ENCODE measurements at places on chromosomes 5 and 9.
A peak's percentile ranks its signal among the peaks of the same experiment; 100 is the strongest.

- DNase-seq = no peak
These were observed 162.1 kb downstream of the CWC27 start for GRCh38 chr5:64930672-64931318.

DNA sequence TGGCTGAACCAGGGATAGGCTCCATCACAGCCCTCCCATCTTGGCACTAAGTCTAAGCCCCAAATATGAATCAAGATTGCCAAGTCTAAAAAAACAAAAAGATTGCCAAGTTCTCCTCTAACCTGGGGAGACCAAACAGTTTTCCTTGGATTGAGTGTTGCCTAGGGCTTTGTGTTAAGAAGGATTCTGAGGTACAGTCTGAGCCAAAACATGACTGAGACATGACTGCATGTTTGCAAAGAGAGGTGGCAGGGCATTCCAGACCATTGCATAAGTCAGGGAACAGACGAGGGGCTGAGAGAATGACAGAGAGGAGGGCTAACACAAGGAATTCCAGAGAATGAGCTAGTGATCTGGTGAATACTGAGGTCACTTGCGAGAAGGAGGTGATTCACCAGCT lies 11.4 kb downstream of the LAMC3 start:
- DNase-seq = no peak

DNA sequence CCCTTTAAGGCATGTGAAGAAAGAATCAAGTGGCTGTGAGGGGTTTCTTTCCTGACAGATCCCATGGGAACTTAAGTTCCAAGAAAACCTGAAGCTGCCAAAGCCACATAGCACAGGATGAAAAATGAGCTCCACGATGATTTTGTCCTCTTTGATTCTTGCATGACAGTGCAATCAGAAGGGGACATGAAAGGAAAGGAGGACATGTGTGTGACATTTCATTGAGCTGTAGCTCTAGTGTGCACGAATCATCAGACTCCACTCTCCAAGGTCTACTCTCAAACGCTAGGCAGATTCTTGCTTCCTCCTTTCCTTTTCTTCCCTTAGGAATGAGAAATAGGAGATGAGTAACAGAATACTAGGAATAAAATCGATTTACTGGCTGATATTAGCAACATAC lies 142.0 kb downstream of the ZNF608 start:
- DNase-seq = no peak

GRCh38 chr5:72860499-72860898 lies 44.0 kb downstream of the TNPO1 start:
- no peak for DNase-seq

GRCh38 chr5:16615741-16616535 lies 859 bp downstream of the RETREG1 start:
- no peak for DNase-seq

GRCh38 chr5:88544136-88544645 lies 275.5 kb upstream of the TMEM161B start:
- no peak for DNase-seq

DNA sequence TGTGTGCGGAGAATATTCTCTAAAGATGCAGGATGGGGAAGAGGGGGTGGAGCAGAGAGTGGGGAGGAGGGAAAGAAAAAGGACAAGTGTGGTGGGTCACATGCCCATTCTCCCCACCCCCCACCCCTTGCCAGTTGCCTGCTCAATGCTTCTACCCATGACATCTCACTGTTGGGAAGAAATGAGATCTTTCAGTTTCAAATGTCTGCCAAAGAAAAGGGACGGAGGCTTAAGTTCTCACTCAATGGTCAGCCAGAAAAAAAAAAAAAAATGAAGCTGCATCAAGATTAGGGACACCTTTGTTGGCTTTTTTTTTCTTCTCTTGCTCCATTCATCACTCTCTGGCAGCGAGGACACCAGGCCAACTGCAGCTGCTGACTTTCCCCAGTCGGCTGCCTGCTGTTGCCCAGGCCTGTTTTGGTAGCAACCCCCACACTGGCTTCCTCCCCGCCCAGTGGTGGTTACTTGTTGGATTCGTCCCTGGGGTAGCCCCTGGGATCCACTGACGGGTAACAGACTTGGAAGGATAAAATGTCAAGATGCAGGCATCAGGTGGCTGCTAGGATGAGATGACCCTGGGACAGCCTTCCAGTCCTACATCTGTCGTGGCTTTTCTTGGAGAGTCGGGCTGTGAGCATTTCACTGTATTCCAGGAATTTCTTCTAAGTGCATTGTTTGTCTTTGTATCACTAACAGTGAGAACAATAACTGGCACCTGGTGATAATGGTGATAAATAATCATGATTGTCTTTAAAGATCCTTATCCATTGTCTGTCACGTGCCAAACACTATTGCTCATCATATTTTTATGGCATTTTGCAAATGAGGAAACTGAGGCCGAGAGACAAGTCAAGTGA lies 9.1 kb downstream of the WWC1 start:
- DNase-seq = no peak

- no peak for DNase-seq
These were observed 72.3 kb downstream of the RAPGEF1 start for GRCh38 chr9:131667576-131667975.

DNA sequence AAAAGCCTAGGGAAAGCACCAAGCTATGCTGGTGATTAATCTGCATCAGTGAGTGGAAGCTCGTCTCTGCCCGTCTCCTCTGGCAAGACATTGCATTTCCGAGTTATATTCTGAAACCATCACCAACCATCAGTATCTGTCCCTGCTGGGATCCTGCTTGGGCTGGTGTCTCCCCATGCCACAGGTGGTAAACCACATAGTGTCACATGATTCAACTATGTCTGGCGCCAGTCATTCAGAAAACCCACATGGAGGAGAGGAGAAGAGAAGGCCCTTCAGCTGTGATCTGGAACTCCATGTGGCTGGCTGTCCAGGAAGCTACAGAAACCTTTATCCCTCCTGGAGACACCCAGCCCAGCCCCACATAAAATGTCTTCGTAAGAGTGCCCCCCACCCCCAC lies 4.8 kb downstream of the IL9 start:
- no peak for DNase-seq

DNA sequence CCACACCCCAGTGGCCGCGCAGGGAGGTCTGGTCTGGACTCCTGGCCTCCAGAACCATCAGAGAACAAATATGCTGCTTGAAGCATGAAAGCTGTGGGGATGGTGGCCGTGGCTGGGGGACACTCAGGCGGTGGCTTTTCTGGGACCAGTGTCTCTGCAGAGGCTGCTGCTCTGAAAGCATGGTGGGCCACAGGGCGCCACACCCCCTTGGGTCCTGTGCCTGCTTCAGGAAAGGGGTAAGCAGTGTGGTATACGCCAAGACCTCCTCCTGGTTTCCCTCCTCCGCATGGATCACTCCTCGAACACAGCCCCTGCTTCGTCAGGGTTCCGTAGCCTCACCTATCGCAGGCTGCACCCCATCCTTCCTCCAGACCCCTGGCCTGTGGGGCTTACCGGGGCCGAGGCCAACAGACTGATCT lies 19.7 kb upstream of the TERT start:
- DNase-seq = no peak

GRCh38 chr5:1838013-1838412 lies 36.8 kb downstream of the NDUFS6 start:
- no peak for DNase-seq

- DNase-seq = no peak
These were observed 54.4 kb downstream of the CRB2 start for GRCh38 chr9:123410281-123410910.

- DNase-seq = no peak
These were observed 124.3 kb upstream of the SLC25A48 start for GRCh38 chr5:135710045-135710675.

GRCh38 chr5:95262933-95263660 lies 21.8 kb downstream of the MCTP1 start:
- DNase-seq = no peak

- no peak for DNase-seq
These were observed 18.8 kb downstream of the ZBTB34 start for GRCh38 chr9:126879288-126879687.

DNA sequence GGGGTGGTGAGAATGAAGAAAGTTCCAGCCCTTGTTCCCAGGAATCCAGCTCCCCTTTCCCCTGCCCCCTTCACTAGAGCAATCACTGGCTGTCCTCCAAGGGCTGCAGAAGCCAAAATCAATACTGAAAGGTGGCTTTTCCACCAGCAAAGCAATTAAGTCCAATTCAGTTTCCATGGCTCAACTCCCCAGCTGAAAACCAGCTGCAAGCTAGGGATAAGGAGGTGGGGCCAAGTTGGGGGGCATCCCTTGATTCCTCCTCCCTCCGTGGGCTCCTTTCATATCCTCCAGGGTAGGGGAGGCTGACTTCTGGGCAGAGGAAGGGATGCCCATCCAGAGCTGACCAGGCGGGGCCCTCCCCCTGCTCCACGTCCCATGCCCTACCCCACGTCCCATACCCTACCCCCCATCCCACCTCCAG lies 22.7 kb downstream of the CAMK2A start:
- DNase-seq = no peak

DNA sequence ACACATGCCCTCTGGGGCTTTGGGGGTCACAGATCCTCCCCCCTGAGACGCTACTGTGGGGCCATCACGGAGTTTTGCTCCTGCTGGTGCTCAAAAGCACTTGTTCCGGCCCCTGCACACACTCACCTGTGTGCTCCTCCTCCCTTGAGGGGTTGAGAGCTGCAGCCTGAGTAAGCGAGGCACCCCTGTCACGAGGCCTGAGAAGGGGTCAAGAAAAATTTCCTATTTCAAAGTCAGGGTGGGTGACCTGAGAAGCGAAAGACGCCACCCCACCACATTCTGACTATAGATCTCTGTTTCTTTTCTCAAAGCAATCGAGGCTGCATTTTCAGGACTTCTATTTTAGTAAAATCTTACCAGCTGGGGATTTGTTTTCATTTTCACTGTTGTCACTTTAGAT lies 138.5 kb downstream of the DCP2 start:
- no peak for DNase-seq

DNA sequence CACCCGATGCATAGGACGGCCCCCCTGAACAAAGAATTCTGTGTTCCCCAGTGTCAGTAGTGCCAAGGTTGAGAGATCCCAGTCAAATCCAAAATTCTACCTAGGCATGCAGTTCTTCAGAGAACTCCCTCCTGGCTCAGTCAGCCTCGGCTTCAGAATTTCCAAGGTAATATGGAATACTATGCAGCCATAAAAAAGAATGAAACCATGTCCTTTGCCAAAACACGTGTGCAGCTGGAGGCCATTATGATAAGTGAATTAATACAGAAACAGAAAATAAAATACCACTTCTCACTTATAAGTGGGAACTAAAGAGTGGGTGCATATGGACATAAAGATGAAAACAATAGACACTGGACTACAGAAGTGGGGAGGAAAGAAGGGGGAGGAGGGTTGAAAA lies 87.1 kb upstream of the TRIO start:
- no peak for DNase-seq

DNA sequence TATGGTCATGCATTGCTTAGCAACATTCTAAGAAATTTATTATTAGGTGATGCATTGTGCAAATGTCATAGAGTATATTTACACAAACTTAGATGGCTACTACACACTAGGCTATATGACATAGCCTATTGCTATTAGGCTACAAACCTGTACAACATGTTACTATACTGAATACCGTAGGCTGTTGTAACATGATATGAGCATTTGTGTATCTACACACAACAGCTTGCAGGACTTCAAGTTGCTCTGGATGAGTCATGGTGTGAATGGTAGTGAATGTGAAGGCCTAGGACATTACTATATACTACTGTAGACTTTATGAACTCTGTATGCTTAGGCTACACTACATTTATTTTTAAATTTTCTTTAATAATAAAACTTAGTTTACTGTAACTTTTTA lies 107.2 kb upstream of the MAMDC2 start:
- no peak for DNase-seq

DNA sequence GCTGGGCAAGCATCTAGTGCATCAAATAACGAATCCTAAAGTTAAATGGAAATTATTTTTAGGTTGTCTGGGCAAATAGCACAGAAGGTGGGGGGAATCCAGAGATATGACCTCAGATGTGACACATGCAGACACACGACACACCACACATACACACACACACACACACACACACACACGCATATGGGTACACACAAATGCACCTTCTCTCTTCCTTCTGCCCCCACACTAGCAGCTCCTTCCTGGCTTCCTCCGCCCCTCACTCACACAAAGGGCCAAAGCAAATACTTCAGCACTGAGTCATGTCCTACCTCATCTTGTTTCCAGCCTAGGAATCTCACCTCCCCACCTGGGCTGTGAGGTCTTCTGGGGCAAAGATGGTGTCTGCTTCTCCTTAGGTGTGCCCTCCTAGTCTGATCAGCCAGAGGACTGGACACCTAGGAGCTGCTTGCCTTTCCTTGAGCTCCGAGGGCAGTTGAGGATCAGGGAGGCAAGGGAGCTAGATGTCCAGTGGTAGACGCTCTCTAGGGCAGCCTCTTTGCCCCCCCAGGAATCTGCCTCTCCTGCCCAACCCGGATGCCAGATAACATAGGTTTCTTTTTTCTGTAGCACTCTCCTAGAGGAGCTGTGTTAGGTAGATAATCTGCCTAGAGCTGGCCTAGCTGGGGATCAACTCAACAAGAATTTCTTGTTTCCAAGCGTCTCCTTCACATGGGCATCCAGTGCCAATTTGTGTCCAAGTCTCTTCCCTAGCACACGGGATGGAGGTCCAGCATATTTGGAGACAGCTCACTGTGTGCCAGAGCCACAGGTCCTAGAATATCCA lies 14.3 kb upstream of the JADE2 start:
- DNase-seq = no peak

GRCh38 chr5:82403026-82403425 lies 124.9 kb upstream of the RPS23 start:
- no peak for DNase-seq

GRCh38 chr9:109098171-109098959 lies 21.4 kb downstream of the TMEM245 start:
- peak; percentile 73 for DNase-seq

DNA sequence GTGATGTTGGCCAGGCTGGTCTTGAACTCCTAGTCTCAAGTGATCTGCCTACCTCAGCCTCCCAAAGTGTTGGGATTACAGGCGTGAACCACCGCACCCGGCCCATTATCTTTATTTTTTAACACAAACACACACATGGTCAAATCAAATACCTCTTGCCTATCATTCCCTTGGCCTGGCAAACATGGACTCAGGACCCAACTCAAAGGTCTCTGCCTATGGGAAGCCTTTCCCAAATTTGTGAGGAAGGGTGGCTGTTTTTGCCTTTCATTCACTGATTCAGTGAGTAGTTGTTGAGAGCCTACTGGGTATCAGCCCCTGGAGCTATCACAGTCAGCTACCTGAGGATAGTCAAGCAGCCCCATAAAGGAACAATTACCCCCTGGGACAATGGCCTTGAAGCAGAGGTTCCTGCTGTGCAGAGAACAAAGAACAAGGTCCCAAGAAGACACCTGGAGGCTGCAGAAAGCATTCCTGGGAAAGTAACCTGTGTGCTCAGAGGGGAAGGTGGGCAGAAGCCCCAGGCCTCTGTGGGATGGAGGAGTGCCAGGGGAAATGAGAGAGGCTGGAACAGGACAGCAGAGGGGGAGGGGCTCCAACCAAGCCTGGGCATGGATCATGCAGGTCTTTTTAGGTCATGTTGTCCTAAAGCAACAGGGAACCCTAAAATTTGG lies 126.4 kb downstream of the CRB2 start:
- no peak for DNase-seq

All from hematopoietic multipotent progenitor cell treated with erythropoietin and hydrocortisone succinate and interleukin-3 and kit ligand, for 15 days (in vitro differentiated cells).